ENCODE measurements at places on chromosomes 13 and 19.

DNA sequence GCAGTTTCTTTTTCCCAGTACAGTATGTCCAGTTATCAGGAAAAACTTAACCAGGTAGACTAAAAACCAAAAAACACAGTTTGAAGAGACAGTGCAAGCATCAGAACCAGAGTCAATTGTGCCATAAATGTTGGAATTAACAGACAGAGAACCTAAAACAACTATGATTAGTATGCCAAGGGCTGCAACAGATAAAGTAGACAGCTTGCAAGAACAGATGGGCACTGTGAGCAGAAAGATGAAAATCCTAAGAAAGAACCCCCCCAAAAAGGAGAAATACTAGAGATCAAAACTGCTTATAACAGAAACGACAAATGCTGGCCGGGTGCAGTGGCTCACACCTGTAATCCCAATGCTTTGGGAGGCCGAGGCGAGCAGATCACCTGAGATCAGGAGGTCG is 47.1 kb upstream of the KLF5 start:
- no peak for DNase-seq

- no peak for DNase-seq
Measured at GRCh38 chr13:96342852-96343465, 253.1 kb downstream of the HS6ST3 start.

- no peak for DNase-seq
Measured at GRCh38 chr13:95181586-95181985, 119.7 kb downstream of the ABCC4 start.

DNA sequence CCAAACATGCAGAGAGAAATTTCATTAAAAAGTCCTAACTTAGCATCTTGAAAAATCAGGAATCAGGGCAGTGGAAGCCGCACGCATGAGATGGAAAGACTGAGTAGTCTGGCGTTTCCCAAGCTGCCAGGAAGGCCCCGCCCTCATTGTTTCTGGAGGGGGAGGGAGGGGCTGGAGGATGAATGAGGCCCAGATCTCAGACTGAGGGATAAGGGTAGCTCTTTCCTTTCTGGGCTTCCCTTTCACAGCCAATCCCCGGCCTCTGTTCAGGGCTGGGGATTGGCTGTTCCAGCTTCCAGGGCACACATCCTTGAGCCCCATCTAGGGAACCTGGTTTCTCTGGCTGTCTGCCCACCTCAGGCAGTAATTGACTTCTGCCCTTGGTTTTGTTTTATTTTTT is 7.3 kb downstream of the C19orf53 start:
- peak; percentile 71 for DNase-seq

DNA sequence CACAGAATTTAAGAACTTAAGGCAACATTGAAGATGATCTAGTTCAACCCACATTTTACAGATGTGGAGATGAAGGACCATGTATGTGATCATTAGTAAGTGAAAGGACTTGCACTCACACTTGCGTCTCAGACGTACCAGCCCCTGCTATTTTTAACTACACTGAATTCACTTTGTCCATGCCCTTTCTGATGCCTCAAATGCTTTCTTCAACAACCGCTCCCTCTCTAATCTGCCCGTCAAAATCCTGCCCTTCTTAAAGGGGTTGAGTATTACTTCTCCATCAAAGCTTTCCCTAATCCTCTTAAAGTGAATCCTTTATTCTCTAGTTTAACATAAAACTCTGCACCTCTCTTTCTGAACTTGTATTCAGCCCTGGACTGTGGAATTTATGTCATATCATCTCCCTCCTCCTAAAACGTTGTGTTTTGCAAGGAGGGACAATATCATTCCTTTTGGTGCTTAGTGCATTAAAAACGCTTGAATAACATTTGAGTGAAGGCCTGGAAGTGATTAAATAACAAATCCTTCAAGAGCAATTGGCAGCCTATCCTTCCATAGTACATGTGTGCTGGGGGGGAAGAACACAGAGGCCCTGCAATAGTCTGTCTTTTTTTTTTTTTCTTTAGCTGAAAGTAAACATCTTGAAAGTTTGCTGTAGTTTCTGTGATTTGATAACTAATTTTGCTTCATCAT is 493.3 kb downstream of the LMO7 start:
- no peak for DNase-seq

DNA sequence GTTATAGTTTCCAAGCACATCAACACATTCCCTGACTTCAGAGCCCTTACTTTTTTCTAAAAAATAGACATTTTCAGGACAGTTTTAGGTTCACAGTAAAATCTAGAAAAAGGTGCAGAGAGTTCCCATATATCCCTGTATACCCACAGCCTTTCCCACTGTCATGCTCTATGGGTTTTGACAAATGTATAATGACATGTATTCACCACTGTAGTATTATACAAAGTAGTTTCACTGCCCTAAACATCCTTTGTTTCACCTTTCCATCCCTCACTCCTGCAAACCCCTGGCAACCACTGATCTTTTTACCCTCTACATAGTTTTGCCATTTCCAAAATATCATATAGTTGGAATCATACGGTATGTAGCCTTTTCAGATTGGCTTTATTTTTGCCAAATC is 15.6 kb downstream of the NAA16 start:
- no peak for DNase-seq

- no peak for DNase-seq
Measured at GRCh38 chr19:10784257-10784656, 51.8 kb downstream of the TMED1 start.

Measured in NCI-H69 (cell line).